Neural crest cell (in vitro differentiated cells): ENCODE measurements at places on chromosomes 2 and 18. TPM values are rescaled to one million over a fixed set of nuclear protein-coding genes. Genes with fewer than 3 reads are reported as not detected.

DNA sequence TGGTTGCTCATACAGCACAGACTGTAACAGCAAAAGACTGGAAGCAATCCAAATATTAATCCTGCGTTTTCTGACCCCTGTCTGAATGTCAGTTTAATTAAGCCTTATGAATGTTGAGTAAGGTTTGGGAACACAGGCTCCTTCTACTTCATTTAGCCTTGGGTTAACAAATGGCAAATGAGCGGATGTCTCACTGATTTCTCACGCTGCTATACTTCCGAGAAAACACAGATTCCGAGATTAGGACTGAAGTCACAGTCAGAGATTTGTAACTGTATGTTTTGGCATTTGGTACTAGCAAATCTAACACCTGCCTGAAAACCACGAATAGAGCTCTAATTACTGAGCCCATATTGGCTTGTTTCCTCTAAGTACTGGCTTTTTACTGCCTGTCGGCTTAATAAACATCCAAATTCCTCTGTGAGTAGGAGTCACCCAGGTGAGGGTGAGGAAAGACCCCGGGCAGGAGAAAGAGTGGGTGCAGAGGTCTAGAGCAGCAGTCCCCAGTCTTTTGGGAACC is 10.6 kb downstream of the MC5R start:
- no peak for DNase-seq
- no peaks in the 10 kb centered on the region for H3K36me3 ChIP-seq
- peaks cover under 1% of the 10 kb centered on the region for H3K4me1 ChIP-seq
- no peak overlapping the region for H3K4me3 ChIP-seq
- peaks cover 15% of the 10 kb centered on the region for H3K27me3 ChIP-seq

GRCh38 chr2:109633284-109633961 is 19.3 kb downstream of the SOWAHC start:
- H3K27me3 ChIP-seq = no peaks in the 10 kb centered on the region
- H3K4me1 ChIP-seq = peaks cover 4% of the 10 kb centered on the region
- H3K4me3 ChIP-seq = no peak overlapping the region
- DNase-seq = no peak
- H3K36me3 ChIP-seq = no peaks in the 10 kb centered on the region

DNA sequence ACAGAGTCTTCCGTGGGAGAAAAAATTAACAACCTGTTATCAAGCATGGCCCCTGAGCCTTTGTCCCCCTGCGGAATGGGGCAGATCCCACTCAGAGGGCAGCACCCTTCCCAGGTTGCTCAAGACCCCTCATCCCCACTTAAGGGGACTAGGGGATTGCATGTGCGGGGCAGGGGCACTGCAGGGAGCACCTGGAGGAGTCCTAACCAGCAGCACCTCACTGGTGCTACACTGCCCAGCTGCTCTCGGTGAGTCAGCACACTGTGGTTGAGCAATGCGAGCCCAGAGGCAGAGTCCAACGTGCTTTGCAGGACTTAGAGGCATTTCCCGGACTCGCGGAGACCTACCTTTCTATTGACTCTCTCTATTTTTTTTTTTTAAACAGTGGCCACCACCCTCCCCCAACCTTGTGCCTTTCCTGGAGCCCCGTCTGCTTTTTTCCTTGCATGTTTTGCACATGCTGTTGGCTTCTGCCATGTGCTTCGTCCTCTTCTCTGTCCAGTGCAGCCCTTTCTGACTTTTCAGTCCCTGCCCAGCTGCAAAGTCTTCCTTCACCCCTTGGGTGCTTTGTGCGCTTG is 74.0 kb downstream of the IL1R2 start:
- no peaks in the 10 kb centered on the region for H3K36me3 ChIP-seq
- peak overlapping the region; percentile 53 for H3K27ac ChIP-seq
- DNase-seq = no peak
- H3K27me3 ChIP-seq = peaks cover 14% of the 10 kb centered on the region
- H3K4me1 ChIP-seq = peaks cover 18% of the 10 kb centered on the region

DNA sequence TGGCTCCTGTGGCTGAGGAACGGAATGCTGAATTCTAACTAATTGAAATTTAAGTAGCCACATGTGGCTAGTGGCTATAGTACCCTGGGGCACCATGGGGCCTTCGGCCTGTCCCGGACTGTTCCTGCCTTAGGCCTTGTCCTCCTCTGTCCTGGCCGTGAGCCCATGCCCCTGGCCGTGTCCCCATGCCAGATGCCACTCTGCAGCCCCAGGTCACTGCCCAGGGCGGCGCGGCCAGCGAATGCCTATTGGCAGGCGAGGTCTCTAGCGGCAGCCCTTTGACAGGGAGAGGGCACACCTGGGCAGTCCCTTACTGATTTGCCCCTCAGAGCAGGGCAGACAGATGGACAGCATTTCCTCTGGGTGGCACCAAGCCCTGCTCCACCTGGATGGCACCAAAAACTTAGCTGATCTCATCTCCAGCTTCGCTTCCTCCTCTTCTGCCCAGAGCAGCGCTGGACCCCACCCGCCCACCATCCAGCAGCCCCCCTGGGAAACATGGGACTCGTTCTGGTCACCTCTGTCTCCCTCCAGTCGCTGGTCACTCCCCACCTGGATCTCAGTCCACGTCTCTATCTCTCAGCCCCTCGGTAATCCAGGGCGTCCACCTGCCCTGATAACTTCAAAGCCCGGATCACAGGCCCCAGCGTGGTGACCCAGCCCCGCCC is 1.1 kb upstream of the DGKD start:
- peaks cover 10% of the 10 kb centered on the region for H3K27me3 ChIP-seq
- peaks cover 2% of the 10 kb centered on the region for H3K36me3 ChIP-seq
- peak overlapping the region; percentile 95 for H3K4me3 ChIP-seq
- H3K4me1 ChIP-seq = peaks cover 55% of the 10 kb centered on the region
- H3K27ac ChIP-seq = peak overlapping the region; percentile 68

Gene LAMA1
- total RNA-seq = 96.1 and 102 TPM in 2 replicates

Gene RUFY4
- not detected in 2 replicates for total RNA-seq

Gene SETBP1
- total RNA-seq = 38.9 and 39.3 TPM in 2 replicates

Gene PPP1R7
- 53.2 and 59.0 TPM in 2 replicates for total RNA-seq

Gene ACKR3
- total RNA-seq = 24.5 and 26.2 TPM in 2 replicates
